ENCODE measurements at places on chromosomes 1 and 21.

DNA sequence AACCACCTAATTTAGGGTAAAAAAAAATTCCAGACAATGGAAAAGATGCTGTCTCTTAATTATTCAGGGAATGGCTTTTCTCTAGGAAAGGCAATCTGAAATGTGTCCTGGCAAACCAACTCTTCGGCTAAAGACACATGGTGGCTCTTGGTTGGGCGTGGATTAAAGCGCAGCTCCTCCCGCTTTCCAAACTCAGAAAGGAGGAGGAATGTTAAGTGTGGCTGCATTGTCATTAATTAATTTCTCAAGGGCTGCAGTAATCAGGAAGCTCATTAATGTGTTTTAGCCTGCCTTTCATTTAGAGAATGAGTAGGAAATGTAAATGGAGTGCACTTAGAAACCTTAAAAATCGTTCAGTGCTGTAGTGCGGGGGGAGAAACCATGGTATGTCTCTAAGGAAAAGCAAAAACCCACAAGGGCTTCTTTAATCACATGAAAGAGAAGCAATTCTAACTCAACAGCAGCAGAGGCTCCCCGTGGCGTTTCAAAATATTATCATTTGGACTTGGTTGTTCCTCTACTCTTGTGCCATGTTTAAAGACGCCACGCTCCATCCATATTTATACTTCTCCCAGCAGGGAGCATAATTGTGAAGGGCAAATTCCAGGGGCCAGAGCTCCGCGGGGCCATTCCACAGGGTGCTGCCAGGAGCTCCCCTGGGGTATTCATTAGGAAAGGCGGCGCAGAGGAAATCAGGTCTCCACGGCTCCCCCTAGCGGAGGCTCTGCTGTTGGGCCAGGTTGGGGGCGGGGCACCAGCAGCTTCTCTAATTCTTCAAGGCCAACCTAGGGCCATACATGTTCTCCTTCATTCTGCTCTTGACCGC lies 91.9 kb upstream of the SSX2IP start:
- peak; percentile 11 for DNase-seq

- no peak for DNase-seq
Observed at GRCh38 chr1:6546326-6546725, 8.0 kb downstream of the NOL9 start.

DNA sequence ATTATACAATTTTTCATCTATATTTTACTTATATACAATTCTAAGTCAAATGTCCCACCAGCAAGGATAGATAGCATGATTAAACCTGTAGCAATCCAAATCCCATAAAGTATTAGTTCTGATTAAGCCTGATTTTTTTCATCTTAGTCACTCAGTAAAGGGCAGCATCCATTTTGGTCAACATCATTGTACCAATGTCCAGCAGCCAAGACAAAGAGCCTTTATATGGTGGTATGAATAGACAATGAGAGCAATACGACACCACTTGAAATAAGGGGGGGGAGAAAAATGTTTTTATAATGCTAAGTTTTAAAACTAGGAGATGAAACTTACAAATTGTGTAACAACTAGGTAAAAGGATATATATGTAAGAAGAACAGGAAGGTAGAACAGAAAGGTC lies 7.4 kb downstream of the ZNF644 start:
- no peak for DNase-seq

DNA sequence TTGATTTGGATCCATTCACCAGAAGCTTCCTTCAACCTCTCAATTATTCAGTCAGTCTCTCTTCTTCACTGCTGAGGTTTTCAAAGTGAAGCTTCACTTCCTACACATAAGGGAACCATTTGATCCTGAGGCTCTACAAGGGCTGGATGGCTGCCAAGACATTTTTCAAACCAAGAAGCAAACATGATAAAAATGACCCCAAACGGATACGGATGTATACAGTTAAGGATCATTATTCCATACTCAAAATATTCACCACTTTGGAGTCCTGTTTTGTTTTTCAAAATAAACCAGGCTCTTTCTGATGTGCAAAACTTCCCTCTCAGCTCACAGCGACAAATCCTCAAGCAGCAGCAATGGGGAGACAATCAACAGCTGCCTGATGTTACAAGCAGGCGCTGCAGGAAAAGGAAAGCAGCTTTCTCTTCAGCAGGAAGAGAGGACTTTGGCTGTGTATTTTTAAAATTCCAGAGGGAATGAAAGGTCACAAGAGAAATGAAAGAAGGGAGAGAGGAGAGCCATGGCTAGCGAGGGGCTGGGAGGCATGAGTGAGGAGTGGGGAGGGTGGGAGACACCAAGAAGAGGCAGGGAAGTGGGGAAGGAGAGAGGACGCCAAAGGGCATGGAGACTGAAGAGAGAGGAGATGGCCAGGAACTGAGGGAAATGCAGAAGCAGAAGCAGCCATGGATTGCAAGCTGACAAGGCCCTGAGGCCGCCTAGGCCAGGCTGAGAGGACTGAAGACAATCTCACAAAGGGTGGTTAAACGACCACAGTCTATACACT lies 145.4 kb downstream of the SLC45A1 start:
- no peak for DNase-seq

GRCh38 chr1:9027307-9027706 lies 1.1 kb upstream of the SLC2A7 start:
- no peak for DNase-seq

DNA sequence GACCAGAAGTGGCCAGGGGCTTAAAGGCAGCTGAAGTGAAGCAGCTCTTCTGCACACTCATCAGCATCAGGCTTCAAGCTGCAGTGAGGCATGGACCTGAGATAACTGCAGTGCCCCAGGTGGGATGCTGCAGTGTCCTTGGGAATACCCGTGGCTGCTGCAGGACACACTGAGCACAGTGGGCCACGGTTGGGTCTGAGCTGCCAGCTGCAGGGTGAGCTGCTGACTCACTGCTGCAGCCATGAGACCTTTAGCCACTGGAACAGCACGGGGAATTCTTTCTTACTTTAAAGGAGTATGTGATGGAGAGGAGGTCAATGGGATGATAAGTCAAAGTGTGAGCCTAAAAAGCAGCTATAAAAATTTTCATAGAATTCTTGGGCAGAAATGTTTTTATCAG lies 102.1 kb downstream of the XCL2 start:
- DNase-seq: no peak

GRCh38 chr1:202084791-202085681 lies 37.7 kb upstream of the GPR37L1 start:
- DNase-seq: peak; percentile 62

GRCh38 chr21:25583370-25584130 lies 23.7 kb downstream of the MRPL39 start:
- DNase-seq: no peak

GRCh38 chr1:210132582-210132981 lies 100.0 kb upstream of the SERTAD4 start:
- DNase-seq: no peak

DNA sequence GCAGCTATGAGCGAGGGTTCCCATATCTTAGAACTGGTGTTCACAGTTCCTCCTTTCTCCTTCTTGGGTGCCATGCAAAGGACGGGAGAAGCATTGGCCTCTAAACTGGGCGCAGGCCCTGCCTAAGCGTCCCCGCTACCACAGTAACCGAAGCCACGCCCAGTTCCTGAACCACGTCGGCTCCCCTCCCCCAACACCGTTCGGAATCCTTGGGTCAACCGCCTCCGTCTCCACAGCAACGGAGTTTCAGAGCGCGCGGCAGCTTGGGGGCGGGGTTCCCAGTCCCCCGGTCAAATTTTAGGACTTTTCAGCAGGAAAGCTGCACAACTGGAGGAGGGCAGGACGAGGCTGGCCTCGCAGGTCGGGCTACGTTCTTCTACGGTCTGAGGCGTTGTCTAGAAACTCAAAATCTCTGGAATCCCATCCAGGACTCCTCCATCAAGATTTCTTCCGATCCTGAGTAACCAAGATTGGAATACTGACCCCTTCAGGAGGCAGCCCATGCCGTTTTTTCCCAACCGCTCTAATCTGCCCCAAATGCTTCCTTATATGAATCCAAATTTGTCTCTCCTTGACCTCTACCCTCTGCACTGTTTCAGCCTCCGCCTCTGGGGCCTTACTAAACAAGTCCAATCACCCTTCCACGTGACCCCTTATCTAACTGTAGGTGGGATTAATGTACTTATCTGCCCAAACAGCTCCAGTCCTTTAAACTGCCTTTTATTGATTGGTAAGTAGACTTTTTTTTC lies at the start of gene SPAG17:
Gene SPAG17 (minus strand): TSS at position 145 of the 749 bp plus-strand sequence. CDS start 71 bp downstream, at position 74.
- DNase-seq: no peak

DNA sequence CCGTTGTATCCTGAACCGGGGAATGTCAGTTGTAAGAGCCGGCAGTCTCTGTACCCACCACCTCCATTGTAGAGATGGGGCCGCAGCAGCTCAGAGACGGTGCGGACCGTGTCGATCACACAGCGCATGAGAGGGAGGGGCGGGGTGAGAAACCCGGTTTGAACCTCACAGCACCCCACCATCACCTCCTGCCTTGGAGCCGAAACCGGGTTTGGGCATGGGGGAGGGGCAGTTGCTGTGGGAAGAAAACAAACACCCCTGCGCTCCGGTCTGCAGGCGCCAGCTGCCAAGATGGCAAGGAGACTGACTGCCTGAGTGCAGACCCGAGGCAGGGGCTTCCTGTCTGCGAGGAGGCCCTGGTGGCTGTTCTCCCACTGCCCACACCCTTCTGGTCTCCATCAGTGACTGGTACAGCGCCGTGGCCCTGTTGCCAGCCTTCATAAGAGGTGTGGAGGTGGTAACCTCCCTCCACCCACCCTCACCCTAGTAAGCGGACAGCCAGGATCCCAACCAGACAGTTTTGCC lies 69.2 kb upstream of the SSBP3 start:
- DNase-seq: no peak

- DNase-seq: no peak
Observed at GRCh38 chr1:200886594-200886993, 8.1 kb upstream of the INAVA start.

DNA sequence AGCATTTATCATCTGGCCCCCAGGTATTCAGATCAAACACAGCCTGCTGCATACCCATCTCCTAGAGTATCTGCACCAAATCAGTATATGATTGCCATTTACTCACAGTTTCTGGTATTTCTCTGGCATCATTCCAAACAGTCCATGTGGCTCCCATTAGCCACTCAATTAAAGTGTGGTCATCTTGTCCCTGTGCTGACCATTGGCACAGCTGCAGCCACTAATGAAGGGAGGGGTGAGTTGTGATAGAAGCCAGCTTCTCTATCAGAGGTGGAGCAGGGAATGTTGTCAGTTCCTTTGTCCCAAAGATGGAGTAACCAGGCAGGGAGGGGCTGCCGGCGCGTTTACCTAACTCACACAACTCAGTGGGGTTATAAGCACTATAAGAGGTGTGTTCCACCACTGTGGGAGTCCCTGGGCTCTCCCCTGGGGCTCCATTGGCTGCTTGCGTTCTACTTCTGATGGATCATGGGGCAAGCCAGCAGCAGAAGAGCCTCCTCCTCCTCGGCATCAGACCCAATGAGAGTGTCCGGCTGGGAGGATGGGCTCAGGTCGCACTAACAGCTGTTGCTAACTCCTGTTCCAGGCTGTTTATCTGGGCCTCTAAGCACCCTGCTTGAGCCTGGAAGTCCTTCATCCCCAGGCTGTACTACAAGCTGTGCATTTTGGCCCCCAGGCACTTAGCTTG lies 108.6 kb downstream of the GDAP2 start:
- no peak for DNase-seq

GRCh38 chr1:111880881-111881837 lies 108.3 kb downstream of the KCND3 start:
- peak; percentile 15 for DNase-seq

DNA sequence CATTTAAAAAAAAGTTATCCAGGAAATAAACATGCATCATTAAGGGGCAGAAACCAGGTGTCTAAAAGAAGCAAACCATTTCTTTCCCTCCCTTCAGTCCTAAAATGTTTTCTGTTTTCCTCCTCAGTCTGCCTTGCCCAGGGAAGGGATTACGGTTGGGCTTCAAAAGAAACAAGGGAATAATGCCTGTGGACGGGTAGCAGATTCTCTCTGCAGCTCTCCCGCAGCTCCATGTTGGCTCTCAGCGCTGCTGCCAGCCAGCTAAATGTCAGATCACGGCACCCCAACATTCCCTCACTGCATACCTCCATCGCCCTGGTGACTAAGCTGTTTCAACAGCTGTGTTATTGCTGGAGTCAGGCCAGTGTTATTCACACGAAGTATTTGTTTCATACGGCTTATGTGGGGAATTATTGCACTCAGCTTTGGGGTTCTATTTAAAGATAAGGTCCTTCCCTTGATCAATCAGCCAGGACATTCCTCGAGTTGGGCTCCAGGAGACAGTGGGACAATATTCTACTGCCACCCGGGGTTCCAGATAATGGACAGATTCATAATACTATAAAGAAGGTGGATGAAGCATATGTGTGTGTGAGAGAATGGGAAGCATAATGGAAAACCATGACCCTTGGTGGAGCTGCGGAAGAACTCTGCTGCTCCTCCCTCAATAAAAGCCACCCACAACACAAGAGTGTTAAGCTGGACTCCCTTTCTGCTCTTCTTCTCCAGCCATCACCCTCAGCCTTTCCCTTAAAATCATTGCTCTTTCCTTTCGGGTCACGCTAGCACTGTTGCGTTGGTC lies 58.2 kb downstream of the WLS start:
- no peak for DNase-seq

DNA sequence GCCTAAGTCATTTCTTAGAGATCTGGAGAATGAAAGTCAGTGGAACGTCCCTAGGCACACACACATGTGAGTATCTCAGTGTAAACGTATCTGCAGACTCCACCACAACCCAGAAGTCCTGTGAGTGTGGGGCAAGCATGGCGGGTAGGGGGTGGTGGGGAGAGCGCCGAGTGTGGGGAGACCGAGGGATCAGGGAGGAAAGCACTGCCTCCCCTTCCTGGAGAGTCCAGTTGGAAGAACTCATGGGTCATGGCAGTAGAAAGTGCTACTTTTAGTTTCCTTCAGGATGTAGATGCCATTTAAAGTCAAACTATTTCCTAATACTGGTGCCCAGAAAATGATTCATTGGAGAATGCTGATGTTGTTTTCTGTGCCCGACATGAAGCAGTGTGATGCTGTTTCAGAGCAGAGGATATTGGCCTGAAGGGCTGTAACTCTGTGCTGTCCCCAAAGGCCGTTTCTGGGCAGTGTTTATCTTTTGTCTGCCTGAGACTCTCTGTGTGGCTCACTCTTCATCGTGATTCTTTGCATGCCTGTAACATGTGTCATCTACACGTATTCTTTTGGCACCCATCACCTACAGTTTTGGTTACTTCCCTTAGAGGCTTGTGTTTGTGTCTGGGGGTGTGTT lies 45.7 kb upstream of the TSPAN2 start:
- DNase-seq: no peak

DNA sequence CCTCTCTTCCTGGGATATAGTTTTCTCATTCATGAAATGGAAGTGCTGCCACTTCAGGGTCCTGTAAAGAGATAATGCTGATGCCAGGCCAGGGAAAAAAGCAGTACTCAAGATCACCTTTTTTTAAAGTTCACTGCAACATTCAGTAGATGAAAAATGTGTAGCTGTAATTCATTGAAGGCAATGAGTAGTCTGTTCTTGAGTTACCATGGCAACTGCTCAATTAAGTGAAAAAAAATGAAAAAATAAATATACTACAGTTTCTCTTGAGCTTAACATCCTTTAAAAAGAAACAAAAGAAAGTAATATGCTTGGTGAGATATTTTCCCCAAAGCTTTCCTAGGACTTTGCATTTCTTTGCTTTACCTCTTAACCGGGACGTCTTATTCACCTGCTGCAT lies 183.3 kb downstream of the AK5 start:
- DNase-seq: no peak
